ENCODE measurements at places on chromosomes 5 and 9.

GRCh38 chr5:139839918-139840317 lies 44.3 kb downstream of the PSD2 start:
- no peak for DNase-seq

DNA sequence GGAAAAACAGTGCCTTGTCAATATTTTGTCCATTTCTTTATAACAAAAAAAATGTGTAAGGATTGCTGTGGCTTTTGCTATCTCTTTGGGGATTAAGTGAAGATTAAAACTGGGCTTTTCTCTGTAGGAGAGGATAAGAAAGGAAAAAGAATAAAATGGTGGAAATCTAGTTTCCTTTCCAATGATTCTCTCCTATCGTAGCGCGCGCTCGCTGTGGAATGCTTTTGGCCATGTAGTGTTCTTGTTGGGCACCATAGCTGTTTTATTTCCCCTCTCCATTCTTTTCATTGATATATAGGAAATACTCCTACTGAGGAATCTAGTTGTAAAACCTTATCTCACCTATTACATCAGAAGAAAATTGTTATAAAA lies 1.5 kb downstream of the STXBP1 start:
- DNase-seq = no peak

DNA sequence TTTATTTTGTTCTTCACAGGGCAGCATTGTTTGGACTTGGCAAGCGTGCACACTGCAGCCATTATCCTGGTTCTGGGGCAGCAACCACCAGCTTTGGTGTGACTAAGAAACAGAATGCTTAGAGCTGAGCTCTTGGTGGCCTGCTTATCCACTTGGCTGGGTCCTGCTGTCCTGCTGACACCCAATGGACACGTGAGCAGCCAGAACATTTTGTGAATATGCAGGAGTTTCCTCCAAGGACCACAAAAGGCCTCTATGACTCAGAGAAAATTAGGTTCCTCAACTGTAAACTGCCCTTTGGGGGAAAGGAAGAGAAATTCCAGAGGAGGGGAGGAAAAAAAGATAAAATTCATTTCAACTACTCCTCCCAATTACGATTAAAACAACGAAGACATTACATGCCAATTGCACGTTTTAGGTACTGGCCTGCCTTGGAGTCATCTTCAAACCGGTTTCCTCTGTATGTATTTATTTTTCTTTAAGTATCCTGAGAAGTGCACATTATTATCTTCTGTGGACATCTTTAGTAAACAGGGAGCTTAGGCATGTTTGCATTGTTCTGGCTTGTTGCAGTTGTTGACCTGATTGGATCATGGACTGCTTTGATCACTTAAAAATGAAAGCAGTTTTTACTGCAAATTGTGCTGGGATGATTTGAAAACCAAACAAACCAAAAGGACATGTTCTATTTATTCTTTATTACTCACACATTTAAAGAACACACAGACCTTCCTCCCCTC lies 82.3 kb upstream of the TLE4 start:
- peak; percentile 92 for DNase-seq

DNA sequence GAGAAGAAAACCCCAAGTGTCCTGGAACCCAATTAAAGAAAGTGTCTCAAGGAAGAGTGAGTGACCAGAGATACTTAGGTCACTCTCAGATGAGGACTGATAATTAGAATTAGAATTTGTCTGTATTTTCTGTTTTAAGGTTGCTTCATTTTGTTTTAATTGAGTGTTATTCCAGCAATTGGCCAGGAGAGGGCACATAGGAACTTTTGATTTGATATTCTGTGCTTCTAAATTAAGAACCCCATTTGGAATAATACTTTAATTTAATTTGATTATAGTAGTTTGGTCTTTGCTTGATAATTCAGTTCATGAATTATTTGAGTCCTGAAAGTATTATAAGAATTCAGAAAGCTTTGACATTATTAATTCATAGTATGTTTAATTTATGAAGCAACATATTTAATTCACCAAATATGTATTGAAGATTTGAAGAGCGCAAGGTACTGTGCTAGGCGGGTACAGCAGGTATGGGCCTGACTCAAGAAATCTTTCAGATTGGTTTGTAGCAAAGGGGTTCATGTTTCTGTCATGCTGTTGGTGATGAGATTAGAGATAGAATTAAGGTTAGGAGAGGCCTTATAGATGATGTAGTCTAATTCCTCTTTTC lies 4.9 kb downstream of the MRPL22 start:
- no peak for DNase-seq

- DNase-seq = peak; percentile 82
These were observed 51.3 kb downstream of the LMX1B start for GRCh38 chr9:126664900-126665643.

GRCh38 chr9:97501177-97501971 lies at the start of gene TMOD1:
TSS of gene TMOD1 (plus strand) at chr9:97501666. CDS start at chr9:97524189, 22,523 bp downstream.
- peak; percentile 85 for DNase-seq

GRCh38 chr9:5578018-5578697 lies 50.7 kb upstream of the RIC1 start:
- no peak for DNase-seq

GRCh38 chr5:119353686-119354366 lies 2.0 kb upstream of the TNFAIP8 start:
- no peak for DNase-seq

GRCh38 chr9:87675906-87676515 lies 49.9 kb upstream of the CTSL start:
- no peak for DNase-seq

DNA sequence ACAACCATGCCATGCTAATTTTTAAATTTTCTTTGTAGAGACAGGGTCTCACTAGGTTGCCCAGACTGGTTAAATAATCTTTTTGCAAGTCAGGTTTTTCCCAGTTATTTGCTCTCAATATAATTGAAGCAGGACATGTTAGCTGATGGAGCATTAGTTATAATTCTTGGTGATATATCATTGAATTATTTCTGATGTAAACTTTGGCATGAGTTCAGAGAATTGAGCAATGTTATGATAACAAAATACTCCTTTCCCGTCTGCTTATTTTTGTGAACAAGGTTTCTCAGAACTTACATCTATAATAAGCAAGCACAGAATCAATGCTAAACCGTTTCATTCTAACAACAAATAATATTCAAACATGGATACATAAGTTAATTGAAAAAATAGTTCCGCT lies 37.8 kb downstream of the BHMT start:
- DNase-seq = no peak

GRCh38 chr5:39282561-39282960 lies 63.2 kb upstream of the FYB1 start:
- no peak for DNase-seq

DNA sequence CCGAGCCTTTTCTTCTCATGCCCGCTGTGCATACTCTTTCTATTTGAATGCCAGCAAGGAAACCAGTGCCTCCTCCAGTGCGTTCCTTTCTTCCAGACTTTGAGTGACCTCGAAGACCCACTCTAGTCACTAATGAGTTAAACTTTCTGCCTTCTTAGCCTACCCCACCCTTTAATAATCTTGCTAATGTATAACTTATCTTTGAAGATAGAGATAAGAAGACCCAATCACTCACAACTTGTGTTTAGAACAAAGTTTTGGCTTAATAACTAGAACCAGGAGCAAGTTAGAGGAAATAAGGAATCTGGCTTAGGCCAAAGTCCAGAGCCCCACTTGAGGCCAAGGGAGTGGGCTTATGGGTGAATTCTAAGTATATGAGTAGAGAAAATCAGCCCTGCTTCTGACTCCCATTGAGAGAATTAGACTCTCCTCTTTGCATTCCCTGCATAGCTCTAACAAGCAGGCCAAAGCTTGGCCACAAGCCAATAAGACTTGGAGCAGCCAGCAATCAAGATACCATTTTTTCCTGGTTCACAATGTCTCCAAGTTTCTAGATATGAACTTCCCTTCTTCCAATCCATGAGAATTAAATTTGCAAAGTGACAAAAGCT lies 181.5 kb upstream of the PIK3R1 start:
- DNase-seq = no peak

- DNase-seq = no peak
These were observed 31.6 kb downstream of the LMNB1 start for GRCh38 chr5:126808521-126808988.

GRCh38 chr5:137091472-137091871 lies 407.7 kb downstream of the SPOCK1 start:
- DNase-seq = no peak

DNA sequence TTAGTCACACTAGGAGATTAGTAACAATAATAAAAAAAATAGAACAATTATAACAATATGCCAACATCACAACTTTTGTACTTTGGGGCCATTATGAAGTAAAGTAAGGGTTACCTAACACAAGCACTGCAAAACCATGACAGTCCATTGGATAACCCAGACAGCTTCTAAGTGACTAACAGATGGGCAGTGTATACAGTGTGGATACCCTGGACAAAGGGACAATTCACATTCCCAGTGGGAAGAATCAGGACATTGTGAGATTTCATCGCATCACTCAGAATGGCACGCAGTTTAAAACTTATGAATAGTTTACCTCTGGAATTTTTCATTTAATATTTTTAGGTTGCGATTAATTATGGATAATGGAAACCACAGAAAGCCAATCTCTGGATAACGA lies 45.6 kb upstream of the JADE2 start:
- peak; percentile 3 for DNase-seq

DNA sequence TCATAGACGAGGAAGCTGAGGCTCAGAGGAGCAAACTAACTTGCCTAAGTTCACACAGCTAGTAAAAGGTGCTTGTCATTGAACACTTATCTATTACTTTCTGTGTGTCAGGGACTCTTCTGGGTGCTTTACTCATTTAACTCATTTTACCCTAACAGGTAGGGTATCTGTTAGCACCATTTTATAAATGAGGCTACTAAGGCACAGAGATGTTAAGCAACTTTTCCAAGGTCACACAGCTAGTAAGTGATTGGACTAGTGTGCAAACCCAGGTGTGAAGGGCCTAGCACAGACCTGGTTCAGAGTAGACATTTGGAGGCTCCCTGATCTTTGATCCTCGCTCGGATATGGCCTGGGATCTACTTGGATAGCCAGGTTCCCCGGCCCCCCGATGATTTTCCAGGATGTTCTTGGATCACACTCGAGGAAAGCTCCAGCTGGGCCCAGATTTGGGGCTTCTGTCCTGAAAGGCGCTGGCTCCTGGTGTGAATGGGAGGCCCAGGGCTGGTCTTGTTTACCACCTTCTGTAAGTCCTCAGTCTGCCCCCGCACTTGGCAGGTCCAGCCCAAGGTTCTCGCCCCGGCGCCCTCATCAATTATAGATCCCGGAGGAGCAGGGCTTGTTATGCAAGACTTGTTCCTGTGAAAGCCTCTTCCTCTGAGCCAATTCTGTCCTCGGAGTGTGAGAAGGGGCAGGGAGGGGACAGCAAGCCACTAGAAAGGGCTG lies 37.5 kb downstream of the GSN start:
- no peak for DNase-seq

- DNase-seq = no peak
These were observed 231.9 kb upstream of the TUT7 start for GRCh38 chr9:86586144-86586494.

- DNase-seq = no peak
These were observed 464 bp downstream of the GDF9 start for GRCh38 chr5:132865668-132866341.

- DNase-seq = no peak
These were observed 290.6 kb downstream of the FBXL7 start for GRCh38 chr5:15790446-15791018.

DNA sequence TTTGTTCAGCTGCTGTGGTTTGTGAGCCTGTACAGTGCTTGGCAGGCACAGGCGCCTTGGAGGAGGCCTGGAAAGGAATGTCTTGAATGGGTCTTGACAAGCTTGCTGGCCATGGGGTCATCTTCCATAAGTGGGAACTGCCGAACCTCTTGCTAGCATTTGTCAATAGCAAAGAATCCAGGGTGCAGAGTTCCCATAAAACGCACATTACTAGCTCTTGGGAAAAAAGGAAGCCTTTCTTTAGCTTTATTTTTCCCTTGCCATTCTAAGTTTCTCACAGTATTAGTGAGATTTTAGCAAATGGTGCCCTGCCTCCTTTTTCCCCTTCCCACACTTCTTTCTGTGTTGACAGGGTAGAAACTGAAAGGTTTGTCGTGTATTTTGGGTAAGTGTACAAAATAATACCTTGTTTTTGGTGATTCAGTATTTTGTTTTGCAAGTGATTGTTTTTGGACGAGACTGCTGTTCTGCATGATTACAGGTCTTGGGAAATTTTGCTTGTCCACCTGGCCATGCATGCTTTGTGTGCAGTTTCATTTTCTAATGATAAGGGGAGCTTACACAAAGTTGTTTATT lies 82.0 kb downstream of the ADGRV1 start:
- DNase-seq = peak; percentile 61

DNA sequence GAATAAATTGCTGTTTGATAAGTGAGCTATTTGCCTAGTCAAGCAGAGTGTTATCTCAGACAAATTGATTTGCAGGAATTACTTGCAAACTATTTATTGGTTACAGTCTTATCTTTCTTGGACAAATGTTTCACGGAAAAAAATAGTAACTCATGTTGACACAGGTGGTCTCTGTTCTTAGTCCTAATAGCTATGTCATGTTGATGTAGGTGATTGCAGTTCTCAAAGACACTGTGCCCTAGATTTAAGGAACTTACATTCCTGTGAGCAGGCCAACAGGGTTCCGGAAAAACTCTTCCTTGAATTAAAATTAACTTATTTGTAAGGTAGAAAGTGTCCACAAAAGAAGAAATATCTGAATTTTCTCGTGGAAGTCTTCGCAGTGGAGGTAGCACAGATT lies 109.6 kb upstream of the SLCO6A1 start:
- DNase-seq = no peak

DNA sequence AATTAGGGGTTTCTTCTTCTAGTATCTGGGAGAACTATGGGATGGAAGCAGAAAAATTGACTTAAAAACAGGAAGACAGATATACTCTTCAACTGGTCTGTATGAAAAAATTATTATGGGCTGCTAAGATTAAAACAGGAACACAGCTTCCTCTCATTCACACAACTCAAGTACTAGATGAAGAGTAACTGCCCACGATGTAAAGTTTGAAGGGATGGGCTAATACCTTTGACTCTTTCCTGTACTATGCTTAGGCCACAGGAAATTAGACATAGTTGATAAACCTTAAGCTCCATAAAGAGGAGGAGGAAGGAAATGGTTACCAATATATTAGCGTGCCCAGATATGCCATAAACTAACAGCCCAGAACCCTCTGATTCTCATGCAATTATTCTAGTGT lies 88.6 kb downstream of the ANKRD31 start:
- DNase-seq = no peak

- DNase-seq = no peak
These were observed 88.4 kb upstream of the ADRA1B start for GRCh38 chr5:159827861-159828260.

DNA sequence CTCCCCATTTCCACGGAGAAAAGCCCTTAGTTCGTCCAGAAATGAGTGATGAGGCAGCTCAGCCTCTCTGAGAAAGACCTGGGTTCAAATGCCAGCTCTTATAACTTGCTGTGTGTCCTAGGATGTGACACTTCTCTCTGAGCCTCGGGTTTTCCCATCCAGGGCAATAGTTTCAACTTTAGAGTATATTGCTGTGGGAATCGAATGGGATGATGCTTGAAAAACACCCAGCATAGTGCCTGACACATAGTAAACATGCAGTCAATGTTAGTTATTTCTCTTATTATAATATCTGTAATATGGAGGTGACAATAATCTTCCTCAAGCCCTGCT lies 430 bp upstream of the MAPKAP1 start:
- DNase-seq = no peak

DNA sequence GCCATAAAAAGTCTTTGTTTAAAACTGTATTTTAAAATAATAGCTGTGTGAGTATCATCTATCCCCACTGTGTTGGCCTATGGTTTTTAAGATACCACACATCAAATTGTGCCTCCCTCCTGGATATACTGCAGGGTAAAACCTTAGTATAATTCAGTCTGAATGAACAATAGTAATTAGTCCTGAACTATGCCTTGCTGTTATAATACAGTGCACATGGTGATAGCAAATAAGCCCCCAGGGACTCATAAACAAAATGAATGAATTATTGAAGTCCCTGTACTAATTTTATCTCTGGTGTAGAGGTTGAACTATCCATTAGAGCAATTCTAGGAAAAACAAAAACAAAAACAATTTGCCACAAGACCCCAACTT lies 142.7 kb upstream of the ADAMTSL1 start:
- DNase-seq = no peak

All from islet precursor cell (in vitro differentiated cells).